ENCODE measurements at places on chromosomes 11 and 22. TPM values are rescaled to one million over a fixed set of nuclear protein-coding genes. Genes with fewer than 3 reads are reported as not detected.

DDTL gene
- total RNA-seq, result 0.83 TPM

POU2AF2 gene
- not detected for total RNA-seq

MPEG1 gene
- not detected for total RNA-seq

DSCAML1 gene
- total RNA-seq, result not detected

RAB36 gene
- total RNA-seq, result 8.7 TPM

All from mammary epithelial cell (primary cell).